ENCODE measurements at places on chromosomes 3 and 15. TPM values are rescaled to one million over a fixed set of nuclear protein-coding genes. Genes with fewer than 3 reads are reported as not detected.

- peak; percentile 52 for DNase-seq
Measured at GRCh38 chr15:76337059-76337695, 604 bp downstream of the ISL2 start.

- no peak for DNase-seq
Measured at GRCh38 chr3:21909096-21909495, 158.1 kb upstream of the ZNF385D start.

DNA sequence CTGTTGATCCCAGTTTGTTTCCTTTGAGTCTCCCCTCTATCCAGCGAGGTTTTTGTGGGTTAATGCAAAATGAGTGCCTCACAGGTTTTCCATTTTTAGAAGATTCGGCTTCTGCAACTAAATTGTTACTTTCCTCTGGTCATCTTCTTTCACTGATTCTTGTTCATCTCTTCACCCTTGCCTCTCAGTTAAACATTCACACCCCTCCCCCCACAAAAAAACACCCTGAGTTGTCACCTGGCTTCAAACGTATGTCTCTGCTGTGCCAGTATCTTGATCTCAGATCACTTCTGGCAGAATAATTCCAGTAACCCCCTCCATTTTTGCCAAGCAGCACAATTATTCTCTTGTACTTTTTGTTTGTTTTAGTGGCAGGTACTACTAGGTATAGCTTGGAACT is 12.3 kb upstream of the CLDN16 start:
- no peak for DNase-seq

- no peak for DNase-seq
Measured at GRCh38 chr15:22884344-22884743, 45.9 kb downstream of the NIPA2 start.

The ABI3BP gene
- total RNA-seq: 20.5 TPM

DNA sequence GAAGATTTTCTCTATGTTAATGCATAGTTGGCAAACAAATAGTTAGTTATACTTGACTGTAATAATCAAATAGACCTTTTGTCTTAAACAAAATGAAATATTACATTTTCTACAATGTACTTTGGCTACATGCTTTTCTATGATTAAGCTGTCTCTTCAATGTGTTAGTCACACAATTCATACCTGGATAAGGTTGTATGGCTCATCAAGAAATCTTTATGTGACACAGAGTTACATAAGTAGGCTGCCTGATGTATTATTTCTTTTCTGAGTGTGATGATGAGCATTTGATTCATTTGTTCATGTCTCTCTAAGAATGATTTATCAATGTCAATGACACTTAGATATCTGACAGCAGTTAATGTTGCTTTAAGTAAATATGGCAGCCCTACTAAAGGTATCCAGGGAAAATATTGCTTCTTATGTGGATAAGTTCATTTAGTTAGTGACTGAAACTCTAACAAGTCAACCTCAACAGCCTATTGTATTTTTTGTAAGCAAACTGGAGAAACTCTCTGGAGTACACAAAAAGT is 157.4 kb upstream of the SOX2 start:
- DNase-seq: no peak

Measured in LHCN-M2 (cell line).